ENCODE measurements at places on chromosomes 1 and 21.

- no peak for DNase-seq
Observed at GRCh38 chr1:30042438-30043147, 680.8 kb downstream of the MATN1 start.

DNA sequence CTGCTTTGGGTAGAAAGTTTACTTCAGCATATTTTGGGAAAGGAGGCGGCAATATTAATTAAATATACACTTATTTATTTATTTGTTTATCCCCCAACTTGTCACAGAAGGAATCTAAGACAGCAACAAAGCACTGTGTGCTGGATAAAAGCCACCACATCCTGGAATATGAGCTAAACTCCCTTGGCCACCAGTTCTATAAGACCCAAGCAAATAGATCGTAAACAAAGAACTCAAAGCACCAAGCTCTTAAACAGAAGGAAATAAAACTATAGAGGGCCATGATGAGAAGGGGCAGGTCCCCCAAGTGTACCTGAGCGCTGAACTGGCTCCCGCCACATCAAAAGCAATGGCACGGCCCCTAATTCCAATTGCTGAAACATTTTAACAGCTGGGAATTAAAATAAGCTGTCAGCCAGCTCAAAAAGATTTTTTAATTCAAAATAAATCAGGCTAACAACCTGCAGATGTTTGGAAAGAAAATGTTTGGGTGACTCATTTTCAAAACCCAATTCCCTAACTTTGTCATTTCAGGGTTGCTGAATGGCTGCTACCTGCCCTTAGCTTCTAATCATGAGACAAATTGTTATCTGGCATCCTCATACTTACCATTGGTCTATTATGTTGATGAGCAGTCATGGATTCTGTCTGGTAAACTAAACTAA, 127.1 kb downstream of the SLC30A10 start:
- no peak for DNase-seq

GRCh38 chr1:244324176-244324883, 127.4 kb downstream of the ADSS2 start:
- DNase-seq = no peak

- no peak for DNase-seq
Observed at GRCh38 chr1:233935297-233935868, 30.9 kb downstream of the SLC35F3 start.

- no peak for DNase-seq
Observed at GRCh38 chr1:234683861-234684632, 74.1 kb upstream of the IRF2BP2 start.

GRCh38 chr21:40846103-40846502, 855 bp downstream of the DSCAM start:
- no peak for DNase-seq

GRCh38 chr1:229339520-229339919, 3.3 kb downstream of the CCSAP start:
- no peak for DNase-seq

DNA sequence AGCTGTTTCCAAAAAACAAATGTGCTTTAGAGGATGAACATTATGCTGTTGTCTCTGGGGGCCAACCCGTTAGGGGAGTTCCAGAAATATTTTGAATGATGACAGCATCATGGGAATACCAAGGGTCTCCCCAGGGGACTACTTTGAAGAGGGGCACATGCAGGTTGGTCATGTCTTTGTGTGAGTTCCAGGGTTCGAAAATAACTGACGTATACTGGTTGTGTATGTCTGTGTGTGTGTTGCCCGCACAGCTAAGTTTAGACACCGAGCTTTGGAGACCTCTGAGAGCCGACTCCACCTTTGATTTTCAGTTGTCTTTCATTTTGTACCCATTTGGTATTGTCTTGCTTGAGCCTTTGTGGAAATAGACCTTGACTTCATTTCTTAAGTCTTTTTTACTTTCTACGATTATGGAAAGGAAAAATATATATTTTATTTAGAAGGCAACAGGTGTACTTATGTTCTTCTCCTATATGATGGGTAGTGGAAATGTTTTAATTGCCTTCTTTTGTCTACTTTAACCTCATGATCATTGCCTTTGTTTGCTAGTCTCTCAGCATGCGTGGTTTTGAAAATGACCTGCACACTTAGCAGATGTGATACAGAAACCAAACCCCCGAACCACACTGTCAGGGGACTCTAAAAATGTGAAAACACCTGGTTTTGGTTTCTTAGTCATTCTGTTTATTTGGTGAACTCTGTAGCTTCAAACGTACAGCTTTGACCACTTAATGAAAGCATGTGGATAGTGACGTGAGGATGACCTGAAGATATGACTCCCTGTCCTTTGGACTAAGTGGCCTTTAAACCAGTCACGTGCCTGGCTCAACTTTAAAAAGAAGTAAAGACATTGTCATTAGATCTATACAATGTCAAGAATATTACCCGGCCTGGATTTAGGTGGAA, 56.5 kb downstream of the GALNT2 start:
- no peak for DNase-seq

- DNase-seq = peak; percentile 44
Observed at GRCh38 chr1:234114648-234115307, 210.3 kb downstream of the SLC35F3 start.

GRCh38 chr1:223726380-223727001, 14.2 kb downstream of the CAPN2 start:
- DNase-seq = no peak

DNA sequence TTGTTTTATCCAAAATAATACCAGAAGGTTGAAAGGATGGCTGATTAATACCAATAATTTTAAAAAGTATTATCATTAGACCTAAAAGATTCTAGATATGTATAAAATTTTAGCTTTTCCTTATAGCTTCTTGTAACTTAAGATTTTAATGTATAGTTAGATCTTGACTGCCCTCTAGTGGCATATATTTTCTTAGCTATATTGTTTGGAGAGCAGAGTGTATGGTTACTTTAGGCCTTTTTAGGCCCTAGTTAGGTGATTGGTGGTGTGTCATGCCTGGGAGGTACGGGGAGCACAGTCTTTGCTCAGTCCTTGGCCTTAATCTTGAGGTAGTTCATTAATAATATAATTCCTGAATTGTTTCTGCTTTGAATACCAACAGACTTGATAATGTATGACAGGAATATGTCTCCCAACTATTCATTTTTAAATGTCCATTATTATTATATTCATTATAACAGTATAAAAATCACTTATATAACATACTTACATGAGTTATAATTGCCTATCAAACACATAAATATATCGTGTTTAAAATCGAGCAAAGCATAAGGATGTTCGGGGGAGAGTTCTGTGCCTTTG, 328.4 kb downstream of the ZP4 start:
- DNase-seq = peak; percentile 38

GRCh38 chr1:165369255-165369848, 12.8 kb upstream of the LMX1A start:
- peak; percentile 27 for DNase-seq

GRCh38 chr1:37391211-37392011, 83.0 kb upstream of the ZC3H12A start:
- no peak for DNase-seq

GRCh38 chr1:200819726-200820125, 53.1 kb upstream of the GPR25 start:
- DNase-seq = no peak

GRCh38 chr1:188735567-188735966, 1742.1 kb downstream of the BRINP3 start:
- no peak for DNase-seq

GRCh38 chr1:110555807-110556470, 37.0 kb upstream of the KCNA10 start:
- DNase-seq = peak; percentile 93

- DNase-seq = no peak
Observed at GRCh38 chr21:25584833-25585676, 22.2 kb downstream of the MRPL39 start.

DNA sequence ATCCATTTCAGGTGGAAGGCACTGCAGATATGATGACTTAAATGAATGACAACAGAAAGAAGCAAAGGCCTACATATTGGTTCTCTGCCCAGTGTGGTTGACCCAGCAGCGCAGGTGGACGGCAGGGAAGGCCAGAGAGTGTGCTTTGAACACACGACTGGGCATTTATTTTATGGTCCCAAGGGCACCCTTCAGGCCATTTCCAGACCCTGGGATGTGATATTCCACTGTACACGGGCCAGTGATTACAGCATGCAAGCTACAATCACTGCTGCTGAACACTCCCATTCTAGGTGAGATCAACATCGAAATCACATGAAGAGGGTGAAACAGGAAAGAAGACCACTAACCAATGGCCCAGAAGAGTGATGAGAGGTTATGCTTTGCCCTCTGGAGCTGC, 33.8 kb downstream of the PCNX2 start:
- DNase-seq = no peak

DNA sequence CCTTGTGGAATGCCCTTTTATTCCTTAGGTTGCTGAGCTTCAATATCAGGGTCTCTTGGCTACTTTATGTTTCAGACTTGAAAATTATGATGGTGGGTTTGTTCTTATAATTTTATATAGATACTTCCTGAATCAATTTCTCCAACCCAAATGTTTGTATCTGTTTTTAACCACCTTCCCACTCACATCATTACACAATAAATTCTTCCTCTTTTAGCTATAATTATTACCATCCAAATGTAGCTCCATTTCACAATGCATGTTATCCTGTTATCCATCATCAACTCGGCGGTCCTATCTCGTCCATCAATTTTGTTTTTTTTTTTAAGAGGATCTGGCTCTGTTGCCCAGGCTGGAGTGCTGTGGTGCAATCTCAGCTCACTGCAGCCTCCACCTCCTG, 357.6 kb upstream of the ZP4 start:
- DNase-seq = no peak

GRCh38 chr21:30605968-30606367, 5.1 kb downstream of the KRTAP22-1 start:
- no peak for DNase-seq

DNA sequence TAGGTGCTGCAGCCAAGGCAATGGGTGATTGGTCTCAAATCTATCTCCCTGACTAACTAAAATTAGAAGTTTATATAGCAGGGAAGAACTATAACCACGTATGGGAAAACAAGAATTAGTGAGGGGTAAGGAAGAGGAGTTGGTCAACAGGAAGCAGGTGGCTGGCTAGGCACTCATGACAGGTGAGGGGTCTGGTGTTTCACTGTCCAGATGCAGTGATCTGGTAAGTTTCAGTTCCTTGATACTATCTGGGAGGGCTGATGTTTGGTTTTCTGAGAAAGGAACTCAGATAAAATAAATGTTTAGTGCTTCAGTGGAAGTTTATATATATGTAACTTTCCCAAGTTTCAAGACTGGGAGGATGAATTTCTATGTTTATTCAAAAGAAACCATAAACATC, 11.6 kb upstream of the POU2F1 start:
- no peak for DNase-seq

DNA sequence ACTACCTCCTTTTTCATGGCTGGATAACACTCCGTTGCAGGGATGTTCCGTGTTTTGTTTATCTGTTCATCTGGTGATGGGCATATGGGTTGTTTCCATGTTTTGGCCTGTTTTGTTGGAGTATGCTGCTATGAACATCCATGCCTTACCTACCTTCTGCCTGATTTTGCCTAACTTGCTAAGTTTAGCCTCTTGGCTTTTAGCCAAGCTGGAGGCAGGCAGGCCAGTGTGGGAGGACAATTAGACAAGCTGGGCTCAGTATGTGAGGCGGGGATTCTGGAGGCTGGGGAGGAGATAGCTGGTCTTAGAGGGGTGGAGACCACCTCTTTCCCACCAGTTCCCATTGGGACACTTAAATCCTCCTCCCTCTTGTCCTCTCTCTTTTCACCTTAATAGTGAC, 98.4 kb upstream of the WNT4 start:
- no peak for DNase-seq

DNA sequence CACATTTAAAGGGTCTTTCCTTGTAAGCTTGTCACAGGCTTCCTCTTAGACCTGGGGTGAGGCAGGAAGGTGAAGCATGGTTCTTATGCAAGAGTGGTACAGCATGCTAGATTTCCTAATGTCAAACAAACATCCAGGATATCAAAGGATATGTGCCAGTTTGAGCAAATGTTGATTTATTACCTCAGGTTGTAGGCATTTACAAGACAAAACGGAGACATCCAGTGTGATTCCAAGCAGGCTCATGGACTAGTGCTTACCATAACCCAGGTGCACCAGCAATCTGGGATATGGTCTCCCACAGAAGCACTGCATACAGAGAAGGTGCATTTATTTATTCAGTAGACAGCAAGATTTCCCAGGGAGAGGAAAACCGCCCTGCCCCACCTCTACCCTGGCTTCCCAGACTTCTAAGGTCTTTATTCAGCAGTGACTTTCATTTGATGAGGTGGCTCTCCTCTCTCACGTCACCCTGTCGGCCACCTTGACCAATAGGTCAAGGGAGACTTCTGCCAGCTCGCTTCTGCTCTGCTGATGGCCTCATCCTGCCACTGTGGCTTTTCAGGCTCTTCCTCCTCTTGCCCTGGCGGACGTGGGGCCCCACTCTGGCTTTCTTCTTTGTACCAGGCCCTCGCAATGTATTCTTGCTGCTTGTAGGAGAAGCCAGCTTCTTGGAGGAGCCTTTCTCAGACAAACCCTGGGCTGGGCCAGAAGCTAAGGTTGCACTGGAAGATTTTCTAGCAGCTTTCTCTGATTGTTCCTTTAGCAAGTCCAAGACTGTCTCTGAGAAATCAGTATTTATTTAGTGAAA, 25.6 kb downstream of the HHIPL2 start:
- DNase-seq = no peak

DNA sequence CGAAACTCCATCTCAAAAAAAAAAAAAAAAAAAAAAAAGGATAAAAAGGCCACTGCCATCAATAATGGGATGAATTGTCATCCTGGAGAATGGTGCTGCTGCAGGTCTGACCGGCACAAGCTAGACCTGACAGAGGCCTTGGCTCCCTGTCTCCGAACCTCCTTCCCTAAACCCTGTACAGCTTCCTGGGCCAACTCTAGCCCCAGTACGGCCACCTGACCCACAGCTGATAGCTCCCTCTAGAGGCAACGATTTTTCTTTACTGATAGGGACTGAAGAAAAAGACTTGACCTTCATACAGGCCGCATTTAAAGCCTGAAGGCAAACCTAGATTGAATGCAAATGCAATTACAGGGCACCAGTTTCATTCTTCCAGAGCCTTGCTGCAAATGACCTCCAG, 30.7 kb downstream of the NOL9 start:
- no peak for DNase-seq

DNA sequence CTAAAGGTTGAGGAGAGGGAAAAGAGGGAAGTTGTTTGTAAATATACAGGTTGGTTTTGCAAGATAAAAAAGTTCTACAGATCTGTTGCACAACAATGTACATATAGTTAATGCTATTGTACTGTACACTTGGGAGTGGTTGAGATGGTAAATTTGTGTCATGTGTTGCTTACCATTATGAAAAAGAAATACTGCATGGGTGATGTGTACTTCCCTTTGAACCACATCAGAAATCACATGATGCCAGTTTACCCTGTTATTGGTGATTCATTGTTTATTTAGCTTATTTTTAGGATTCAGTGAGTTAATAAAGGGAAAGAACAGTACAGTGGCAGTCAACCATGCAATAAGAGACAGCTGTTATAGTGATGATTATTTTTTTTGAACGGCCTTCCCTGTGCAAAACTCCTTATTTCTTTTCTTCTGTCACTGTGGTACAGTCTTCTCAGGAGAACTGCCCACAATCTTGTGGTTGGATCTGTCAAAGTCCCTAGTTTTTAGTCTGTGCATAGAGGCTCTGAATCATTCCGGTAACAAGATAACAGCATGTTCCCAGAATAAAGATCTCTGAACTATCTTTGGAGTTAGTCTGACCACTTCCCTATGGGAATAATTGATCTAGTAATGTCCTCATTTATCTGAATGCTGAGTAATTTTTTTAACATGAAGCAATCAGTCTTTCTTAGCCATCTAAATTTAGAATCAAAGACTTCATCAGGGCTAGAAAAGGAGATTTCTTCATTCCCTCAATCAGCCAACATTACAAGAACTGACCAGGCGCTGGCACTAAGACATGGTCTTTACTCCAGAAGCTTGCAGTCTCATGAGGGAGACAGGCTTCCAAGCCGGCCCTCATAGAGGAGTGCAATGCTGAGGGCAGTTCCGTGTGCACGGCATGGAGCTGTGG, 84.2 kb downstream of the SH3GLB1 start:
- DNase-seq = no peak
